Heart left ventricle (tissue), 16 donors: ENCODE measurements at places on chromosomes 2 and 18. TPM values are rescaled to one million over a fixed set of nuclear protein-coding genes. Genes with fewer than 3 reads are reported as not detected.

DNA sequence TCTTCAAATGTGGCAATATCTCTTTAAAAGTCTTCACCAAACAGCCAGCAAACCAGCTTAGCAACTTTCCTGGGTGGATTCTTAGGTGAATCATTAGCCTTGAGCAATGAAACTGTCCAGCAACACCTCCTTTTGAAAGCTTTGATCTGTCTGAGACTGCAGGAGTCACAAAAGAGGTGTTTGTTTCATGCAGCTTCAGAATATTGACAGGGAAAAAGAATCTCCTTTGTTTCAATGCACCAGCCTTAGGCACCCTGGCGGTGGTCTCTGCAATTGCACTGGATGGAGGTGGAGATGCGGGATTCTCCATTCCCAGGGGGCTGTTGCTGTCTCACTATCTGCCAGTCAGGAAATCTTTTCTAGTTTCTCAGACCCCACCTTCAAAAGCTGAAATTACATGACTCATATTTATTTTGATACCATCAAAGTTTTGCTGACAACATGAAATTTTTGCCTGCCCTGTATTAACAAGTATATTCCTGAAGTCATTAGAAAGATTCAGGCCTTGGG lies 76.0 kb upstream of the DSG1 start:
- no peak for DNase-seq

The DBI gene
- 520 TPM for polyA plus RNA-seq

The TEX44 gene
- not detected for polyA plus RNA-seq

DNA sequence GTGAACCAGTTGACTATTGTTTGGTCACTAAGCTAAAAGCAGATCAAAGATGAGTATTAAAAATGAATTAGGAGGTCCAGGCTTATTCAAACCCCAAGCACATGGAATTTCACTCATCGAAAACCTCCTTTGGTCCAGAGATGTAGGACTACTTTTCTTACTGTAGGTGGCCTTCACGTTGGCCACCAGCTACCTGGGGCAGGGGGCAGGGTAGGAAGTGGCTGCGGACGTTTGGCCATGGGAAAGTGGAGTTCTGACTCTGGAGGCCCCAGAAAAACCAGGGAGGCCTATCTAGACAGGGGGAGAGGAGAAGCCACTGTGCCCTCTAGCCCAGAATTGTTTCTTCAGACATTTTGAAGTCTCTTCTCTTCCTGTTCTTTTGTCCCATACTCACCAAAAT lies 31.8 kb upstream of the CABLES1 start:
- no peak for DNase-seq

DNA sequence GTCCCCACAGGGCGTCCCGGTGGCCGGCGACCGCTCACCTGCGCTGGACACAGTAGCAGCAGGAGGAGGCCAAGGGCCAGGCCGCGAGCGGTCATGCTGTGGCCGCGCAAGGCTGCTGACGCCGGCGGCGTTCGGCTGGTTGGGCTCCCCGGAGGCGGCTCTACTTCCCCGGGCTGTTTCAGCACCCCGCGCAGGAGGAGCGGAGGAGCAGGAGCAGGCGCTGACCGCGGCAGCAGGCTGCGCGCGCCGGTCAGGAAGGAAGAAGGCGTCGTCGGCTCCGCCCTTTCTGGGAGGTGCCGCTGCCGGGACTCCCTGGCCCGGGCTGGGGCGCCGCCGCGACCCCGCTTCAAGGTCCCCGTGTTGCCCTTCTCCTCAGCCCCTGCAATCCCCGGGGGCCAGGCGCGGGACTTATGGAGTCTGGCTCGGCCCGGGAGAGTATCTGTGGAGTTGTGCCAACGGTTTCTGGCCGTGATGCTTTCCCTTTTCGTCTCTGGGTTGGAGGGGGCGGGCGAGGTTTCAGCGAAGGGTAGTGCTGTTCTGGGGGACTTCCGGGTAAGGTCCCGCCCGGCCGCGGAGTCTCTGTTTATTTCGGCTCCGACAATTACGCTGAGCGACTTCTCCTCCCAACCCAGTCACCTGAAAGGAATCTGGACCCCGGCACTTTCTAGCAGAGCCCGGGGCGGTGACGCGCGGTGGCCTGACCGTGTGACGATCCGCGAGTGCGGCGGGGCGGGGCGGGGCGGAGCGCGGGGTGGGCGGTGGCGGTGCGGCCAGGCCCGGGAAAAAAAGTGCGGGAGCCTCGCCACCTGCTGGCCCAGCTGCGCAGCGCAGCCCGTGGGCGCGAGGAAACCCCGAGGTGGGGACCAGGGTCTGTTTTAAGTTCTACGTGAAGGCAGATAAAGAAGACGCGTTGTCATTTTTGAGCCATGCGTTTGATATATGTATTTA lies at the start of gene NPC1:
Gene NPC1 (minus strand): TSS at position 258 of the 948 bp plus-strand sequence. CDS start 163 bp downstream, at position 95.
- DNase-seq: peak; percentile 98

The CACNB4 gene
- polyA plus RNA-seq: 0.03 TPM

The LYG1 gene
- 1.2 TPM for polyA plus RNA-seq

- no peak for DNase-seq
Observed at GRCh38 chr2:17594533-17595401, 54.3 kb downstream of the VSNL1 start.

The MAP3K19 gene
- polyA plus RNA-seq: not detected

The LOXL3 gene
- polyA plus RNA-seq: 3.5 TPM

- no peak for DNase-seq
Observed at GRCh38 chr2:197076652-197077051, 150.1 kb upstream of the PGAP1 start.

GRCh38 chr2:10016802-10017258 lies 26.5 kb upstream of the KLF11 start:
- DNase-seq: no peak

DNA sequence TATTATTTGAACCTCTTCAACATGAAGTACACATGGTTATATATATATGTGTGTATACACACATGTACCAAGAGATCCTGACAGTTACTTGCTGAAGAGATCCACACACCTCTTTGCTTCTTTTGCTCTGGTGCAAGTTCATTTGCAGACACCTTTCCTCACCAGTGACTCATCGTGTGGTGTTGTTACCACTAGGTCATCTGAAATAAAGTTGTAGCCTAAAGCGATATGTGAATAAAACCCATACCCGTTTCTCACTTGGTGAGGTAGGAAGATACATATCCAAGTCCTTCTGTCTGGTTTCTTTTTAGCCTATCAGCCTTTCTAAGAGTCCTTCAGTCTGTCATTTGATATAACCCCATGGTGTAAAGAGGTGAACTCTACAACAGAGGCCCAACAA lies 379.4 kb upstream of the RAB12 start:
- DNase-seq: no peak

- no peak for DNase-seq
Observed at GRCh38 chr2:204691911-204692510, 146.7 kb downstream of the PARD3B start.

DNA sequence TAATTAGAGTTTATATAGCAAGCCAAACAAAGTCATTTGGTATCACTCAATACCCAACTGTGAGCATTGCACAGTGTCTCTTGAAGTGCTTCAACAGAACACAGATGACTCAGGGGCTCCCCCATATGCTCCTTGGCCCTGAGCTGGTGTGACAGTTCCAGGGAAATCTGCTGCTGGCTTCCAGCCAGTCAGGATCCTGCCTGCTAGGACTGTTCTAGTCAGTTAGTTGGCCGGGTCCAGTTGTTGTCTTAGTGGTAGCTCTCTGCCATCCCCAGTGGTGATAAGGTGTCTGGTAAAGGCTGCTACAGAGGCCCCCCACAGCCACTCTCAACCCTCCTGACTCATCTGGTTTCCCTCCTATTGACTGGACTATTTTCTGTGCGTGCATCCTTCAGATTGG lies 100.3 kb downstream of the IRS1 start:
- DNase-seq: peak; percentile 89

GRCh38 chr2:21346984-21347383 lies 223.2 kb downstream of the TDRD15 start:
- no peak for DNase-seq

- DNase-seq: no peak
Observed at GRCh38 chr18:56517196-56517595, 121.2 kb downstream of the TXNL1 start.

DNA sequence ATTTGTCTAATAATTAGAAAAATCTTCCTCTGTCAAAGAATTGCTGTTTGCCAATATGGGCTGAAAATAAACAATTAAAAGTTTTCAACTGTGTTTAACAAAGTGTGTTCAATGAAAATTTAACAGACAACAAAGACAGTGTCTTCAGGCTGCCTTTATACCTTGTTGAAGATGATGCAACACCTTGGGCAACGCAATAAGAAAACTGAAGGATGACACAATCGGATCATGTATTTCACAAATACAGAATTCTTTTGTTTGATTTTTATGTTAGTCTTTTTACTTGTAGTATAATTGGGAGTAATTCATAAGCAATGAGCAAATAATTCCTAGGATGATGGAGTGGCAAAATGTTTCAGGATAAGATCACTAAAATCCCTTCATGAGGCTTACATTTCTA lies 27.8 kb downstream of the CHN1 start:
- DNase-seq: no peak
